ENCODE measurements at places on chromosomes 12 and 14. TPM values are rescaled to one million over a fixed set of nuclear protein-coding genes. Genes with fewer than 3 reads are reported as not detected.

DNA sequence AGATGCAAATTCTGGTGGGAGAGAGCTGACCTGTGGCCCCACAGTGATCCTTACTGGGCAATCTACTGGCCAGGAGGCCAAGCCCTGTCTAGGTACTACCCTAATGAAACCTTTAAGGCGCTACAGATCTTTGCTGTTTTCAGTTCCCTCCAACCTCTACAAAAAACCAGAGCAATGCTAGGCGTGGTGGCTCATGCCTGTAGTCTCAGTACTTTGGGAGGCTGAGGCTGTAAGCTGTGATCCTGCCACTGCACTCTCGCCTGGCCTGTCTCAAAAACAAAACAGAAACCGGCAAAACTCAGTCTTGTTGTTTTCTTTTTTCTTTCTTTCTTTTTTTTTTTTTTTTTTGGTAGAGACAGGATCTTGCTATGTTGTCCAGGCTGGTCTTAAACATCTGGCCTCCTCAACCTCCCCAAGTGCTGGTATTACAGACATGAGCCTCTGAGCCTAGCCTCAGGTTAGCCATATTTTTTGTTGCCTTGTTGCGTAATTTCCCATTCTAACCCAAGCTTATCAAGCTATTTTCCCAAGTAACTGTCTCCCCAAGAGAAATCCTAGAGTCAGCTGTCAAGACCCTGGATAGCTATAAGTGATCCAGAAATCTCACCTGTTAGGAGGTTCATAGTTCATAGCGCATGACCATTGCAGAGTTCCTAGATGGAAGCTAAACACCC is 2.8 kb downstream of the ETFBKMT start:
- DNase-seq, result no peak

The ANG gene
- 2.5 TPM for total RNA-seq

The HOXC13 gene
- not detected for total RNA-seq

DNA sequence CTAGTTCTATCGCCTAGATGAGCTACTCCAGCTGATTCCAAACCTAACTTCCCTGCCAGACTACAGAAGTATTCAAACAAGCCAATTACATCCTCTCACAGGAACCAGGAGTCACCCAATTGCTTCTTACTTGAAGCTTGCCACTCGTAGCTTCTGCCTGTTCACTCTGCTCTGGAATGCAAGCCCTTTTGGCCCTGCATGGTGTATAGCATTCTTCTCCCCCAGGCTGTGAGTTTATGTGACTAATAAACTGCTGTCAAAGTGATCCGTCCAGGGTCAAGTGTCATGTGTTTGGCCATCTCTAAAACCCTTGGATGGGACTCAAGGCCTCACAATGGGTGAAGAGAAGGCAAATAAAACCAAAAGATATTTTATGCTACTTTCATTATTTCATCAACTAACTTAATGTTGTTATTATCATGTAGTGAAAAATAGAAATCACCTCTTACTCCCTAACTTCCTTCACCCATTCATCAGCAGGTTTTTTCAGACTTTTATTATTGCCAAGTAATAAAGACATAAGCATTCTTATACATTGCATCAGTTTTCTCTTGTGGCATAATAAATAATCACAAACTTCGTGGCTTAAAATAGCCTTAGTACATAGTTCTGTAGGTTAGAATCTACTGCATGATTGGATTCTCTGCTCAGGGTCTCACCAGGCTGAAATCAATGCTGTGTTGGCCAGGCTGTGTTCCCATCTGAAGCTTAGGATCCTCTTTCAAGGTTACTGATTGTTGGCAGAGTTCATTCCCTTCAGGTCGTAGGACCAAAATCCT is 1981.7 kb upstream of the FLRT2 start:
- DNase-seq, result no peak

DNA sequence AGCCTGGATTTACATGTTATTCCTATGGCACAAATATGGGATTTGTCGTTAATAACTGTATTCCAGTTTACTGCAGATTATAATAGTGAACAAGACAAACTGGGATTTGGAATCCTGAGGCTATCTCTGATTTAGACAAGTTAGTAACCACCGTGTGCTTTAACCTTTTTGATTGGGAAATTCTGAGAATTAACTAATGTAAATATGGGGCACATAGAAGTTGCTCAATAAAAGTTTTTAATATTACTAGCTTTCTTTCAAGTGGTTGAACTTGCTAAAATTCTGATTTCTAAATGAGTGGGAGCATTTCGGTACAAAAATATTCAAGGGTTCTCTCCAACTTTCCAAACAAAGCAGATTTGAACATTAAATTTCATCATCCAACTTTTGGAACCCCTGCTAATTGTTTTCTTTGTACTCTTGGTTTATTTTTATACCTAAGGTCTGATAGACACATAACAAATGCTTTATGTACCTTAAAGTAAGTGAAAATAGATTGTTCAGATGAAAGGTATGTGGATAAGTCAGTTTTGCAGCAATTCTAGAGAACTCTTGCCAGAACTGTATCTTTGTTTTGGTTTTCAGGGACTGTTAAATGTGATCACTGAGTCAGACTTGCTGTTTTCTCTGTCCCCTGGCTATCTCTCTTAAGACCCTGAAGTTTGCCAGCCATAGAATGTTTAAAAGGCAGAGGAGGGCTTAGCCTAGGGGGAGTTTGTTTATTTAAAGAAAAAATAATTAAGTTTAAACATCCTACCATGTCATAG is 57.5 kb downstream of the FRS2 start:
- no peak for DNase-seq

GRCh38 chr14:95294320-95294719 is 25.4 kb downstream of the CLMN start:
- DNase-seq, result no peak

- DNase-seq, result no peak
Observed at GRCh38 chr14:101196051-101196712, 292.7 kb upstream of the RTL1 start.

The MYH6 gene
- total RNA-seq, result 2.1 TPM

DNA sequence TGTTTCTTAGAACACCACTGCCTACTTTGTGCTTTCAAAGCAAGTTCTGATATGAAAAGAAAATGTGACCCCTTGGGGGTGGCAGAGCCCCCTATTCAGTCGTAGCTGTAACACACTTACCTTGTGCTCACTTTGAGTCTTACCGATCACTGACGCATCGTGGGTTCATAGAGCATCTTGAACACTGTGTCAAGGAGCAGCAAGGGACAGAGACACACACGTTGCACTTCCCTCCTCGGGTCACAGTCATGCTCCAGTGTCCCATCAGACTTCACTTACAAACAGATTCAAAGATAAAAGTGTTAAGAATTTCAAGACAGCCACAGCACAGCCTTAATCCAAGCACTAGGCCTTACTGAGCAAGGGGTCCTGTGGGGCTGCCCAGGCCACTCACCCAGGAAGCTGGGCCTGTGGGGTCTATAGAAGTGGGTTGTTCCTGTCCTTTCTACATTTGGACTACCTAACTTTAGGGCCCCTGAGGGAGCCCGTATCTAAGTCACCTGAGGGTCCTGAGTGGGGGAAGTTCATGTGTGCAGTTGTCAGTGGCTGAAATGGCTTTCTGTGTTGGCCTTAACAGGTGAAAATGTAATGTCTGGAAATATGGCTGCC is 75.4 kb upstream of the BDKRB2 start:
- no peak for DNase-seq

The CLIP1 gene
- total RNA-seq, result 108 TPM

The KIF21A gene
- total RNA-seq, result 26.4 TPM

The GPR68 gene
- total RNA-seq, result 19.2 TPM

The TBC1D30 gene
- 0.14 TPM for total RNA-seq

- DNase-seq, result no peak
Observed at GRCh38 chr14:58091883-58092630, 60.0 kb downstream of the ARMH4 start.

The PMCH gene
- 1.1 TPM for total RNA-seq

The GALNT8 gene
- total RNA-seq, result 1.7 TPM

The SRGAP1 gene
- total RNA-seq, result 0.02 TPM

GRCh38 chr12:106062693-106063092 is 76.1 kb downstream of the NUAK1 start:
- DNase-seq, result no peak

- peak; percentile 48 for DNase-seq
Observed at GRCh38 chr12:12171991-12172511, 94.8 kb downstream of the LRP6 start.

DNA sequence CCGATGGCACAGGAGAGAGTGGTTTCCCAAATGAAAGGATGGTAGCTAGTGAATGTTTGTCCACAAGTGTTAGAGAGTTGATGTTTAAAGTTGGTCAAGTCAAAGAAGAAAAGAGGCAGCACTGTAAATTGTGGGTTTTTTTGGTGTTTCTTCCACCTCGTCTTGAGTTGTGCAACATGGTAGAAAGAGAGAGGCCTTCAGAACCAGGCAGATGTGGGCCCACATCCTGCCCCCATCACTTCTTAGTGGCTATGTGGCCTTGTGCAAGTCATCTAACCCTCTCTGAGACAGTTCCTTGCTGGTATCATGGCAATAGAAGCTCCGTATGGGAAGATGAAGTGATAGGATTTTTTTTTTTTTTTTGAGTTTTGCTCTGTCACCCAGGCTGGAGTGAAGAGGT is 60.8 kb downstream of the NDUFA12 start:
- DNase-seq, result peak; percentile 40

DNA sequence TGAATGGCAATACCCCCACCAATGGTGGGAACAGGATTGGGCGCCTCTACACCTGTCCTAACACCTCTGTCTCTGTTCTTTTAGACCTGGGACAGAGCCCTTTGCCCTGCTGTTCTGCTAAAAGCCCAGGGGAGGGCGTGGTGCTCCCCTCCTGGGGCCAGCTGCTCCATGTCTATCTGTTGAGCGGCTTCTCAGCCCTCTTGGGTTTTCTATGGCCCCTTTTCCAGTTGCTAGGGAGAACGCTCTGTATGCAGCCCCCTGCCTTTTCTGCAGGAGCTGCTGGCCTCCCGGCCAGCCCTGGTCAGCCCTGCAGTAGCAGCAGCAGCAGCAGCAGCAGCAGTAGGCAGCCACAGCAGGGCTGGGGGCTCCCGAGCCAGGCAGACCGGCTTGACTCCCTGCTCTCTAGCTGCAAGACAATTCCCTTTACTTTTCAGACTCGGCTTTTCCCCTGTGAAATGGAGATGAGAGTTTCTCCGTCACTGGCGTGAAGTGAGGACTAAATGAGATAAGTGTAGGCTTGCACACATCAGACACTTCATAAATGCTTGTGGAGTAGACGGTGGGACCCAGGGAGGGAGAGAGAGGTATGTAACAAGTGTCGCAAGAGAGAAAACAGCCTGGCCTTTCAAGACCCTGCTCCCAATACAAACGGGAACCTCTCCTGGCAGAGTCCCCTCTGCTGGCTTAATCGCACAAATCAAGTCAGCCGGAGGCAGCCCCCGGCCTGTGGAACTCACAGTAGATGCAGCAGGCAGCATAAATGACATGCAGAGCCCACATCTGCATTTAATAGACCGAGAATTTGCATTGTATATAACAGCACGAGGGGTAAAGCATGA is 1.0 kb downstream of the RTL1 start:
- no peak for DNase-seq

The SLC8A3 gene
- 0.55 TPM for total RNA-seq

DNA sequence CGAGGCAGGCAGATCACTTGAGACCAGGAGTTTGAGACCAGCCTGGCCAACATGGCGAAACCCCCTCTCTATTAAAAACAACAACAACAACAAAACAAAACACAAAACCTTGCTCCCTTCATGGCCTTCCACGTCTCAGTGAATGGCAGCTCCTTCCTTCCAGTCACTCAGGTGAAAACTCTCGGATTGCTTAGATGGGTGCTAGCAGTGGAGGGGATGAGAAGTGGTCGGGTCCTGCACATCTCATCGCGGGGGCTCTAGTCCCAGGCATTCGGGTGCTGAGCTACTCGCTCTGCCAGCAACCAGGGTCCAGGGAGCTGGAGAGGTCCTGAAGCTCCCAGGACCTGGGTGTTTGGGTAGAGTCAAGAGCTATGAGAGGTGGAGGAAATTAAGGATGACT is 7.7 kb downstream of the SLC6A13 start:
- DNase-seq, result no peak

- no peak for DNase-seq
Observed at GRCh38 chr14:37816135-37816534, 220.7 kb downstream of the TTC6 start.

The DENND5B gene
- total RNA-seq, result 0.77 TPM

- DNase-seq, result no peak
Observed at GRCh38 chr14:59292921-59293534, 104.6 kb downstream of the DAAM1 start.

GRCh38 chr12:121827351-121828099 is 23.7 kb downstream of the SETD1B start:
- DNase-seq, result no peak

DNA sequence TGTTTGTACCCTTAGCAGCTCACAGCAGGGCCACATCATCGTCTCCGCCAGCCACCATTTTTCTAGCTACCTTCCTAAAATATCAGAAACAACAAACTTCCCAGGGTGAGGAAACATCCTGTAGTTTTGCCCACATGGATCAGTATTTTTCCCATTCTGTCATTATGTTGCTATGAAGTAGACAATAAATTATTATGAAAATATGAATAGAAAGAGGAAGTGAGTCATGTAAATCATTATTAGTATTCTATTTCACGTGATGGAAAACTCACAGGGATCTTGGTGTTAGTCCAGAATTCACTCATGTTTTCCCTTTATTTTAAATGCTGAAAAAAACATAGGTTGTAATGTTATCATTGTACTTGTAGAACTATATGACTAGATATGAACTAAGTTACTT is 319.4 kb downstream of the SYT1 start:
- no peak for DNase-seq

DNA sequence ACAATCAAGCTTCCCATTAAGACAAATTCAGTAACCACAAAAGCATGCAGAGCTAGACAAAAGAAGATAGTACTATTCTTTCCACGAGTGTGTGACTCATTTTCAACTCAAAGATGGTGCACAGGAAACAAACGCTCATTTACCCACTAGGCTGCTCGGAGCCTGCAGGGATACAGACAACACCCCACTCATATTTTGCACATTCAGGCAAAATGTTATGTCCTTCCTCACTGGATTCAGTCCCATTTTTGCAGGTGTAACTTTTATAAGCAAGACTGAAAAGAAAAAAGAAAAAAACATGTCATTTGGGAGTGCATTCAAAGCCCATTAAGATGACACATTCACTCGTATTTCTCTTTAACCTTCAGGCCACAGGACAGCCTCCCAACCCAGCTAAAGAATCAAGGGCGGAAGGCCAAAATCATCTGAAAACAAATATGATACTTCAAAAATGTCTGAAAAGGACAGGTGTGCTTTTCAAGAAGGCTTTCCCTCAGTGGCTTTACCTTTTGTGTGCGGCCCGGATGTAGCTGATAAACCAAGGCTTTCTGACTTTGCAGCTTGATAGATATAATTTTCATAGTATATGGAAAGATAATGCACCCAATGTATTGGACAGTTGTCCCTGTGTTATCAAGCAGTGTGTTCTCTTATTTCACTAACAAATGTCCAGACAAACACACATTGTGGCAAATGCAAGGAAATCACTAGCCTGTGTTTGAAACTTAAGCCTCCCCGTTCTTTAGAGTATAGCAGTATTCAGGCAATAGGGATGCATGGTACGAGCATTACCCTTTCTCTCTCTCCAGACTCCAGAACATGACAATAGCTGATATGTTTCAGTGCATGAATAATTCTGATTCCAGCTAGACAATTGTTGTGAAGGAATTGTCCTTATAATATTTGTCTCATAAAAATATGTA is 147.8 kb upstream of the KRR1 start:
- peak; percentile 8 for DNase-seq

The TCL1B gene
- not detected for total RNA-seq

Measured in activated T-cell treated with anti-CD3 and anti-CD28 coated beads, Interleukin-2, amount 50 U/mL, for 72 hours (primary cell).